ENCODE measurements at places on chromosomes 12 and 14.

DNA sequence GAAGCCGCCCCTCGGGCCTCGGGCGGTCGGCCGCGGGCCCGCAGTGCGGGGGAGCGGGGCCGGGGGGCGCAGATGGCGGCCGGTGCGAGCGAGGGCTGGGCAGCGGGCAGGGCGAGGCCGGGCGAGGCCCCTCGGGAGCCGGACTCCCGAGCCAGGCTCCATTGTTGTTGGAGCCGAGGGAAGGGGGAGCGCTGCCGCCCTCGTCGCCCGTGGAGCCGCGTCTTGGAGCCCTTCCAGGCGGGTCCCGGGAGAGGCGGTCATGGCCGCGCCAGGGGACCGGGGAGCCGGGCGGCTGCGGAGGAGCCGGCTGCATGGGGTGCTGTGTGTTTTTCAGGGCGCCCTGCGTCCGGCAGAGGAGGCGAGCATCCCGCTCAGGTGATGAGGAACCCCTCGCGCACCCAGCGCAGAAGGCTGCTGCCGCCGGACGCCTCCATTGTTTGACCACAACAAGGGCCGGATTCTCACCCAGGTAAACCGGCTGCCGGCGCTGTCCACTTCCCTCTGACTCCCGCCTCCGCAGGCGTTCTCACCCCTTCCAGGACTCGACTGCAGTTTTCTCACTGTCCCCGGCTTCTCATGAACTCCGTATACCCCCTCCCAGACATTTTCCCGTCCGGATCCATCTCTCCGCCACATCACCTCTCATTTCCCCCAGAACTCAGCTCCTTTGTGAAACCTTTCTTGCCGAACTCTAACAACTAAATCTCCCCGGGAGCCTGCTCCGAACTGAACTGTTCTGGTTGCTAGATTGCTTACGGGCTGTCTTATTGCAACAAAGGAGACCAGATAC, 732 bp downstream of the ZNF664 start:
- DNase-seq = no peak

DNA sequence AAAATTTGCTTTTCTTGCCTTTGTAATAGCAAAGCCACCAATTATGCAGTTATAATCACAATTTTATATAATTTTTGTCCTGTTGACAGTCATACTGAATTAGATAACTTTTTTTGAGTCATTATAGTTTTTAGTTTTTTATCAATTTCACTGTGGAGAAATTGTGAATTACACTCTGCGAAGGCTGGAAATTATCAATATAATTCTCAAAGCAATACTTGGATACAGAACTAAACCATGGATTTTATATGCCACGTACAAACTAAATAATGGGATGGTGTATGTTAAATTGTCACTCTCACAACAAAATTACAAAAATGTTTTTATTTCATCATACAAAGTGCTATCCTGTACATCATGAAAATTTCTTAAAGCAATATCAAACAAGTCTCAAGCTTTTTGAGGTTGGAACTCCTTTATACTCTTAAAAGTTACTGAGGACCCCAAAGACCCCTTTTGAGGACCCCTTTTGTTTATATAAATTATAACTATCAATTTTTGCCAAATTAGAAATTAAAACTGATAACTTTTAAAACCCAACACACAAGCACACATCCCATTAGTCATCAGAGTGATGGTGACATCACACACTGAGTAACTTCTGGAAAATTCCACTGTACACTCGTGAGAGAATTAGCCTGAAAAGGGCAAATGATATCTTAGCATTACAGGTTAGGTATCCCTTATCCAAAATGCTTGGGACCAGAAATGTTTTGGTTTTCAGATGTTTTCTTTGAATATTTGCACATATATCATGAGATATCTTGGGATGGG, 19.8 kb upstream of the AQP2 start:
- DNase-seq = no peak

GRCh38 chr14:56357428-56357827, 222.2 kb upstream of the TMEM260 start:
- no peak for DNase-seq

DNA sequence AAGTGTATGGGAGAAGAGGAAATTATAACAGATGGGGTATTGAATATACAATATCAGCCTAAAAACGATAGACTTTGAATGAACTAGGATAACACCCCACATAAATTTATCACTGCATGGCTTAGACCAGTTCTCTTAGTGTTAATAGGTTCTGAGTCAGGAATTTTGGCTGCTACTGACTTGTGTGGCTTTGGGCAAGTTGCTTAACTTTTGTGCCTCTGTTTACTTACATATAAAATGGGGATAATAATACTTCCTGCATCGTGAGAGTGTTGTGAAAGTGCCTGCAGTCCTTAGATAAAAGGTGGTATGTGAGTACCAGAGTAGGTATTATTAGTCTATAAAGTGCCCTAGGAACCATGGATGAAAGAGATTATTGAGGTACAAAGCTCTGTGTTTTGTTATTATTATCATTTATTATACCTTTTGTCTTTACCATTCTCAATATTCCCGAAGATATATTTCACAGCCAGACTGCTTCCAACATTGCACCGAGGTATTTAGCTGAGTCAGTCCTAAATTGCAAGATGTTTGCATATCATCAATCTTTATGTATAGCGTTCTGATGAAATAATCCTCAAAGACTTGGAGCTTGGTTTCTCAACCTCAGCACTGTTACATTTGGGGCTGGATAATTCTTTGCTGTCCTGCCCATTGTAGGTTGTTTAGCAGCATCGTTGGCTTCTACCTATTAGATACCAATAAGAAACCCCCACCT, 2.3 kb upstream of the PAWR start:
- DNase-seq = no peak

- no peak for DNase-seq
Measured at GRCh38 chr12:10889226-10889625, 5.2 kb upstream of the PRH1 start.

DNA sequence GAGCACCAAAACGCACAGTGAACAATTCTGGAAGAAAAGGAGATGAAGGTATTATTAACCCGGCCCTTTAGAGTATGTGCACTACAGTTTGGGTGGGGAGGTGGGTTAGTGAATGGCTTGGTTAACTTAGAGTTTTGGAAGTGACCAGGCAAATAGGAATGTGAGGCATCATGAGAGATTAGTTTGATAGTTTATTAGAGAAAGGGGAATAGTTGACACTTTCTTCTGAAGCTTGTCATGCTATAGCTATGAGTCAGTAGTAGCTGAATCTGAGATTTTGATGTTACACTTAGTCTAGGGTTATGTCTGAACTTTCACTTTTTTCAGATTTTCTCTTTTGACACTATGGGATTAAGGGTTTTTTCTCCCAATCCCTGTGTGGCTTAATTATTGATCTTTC, 567.2 kb downstream of the SNAPC1 start:
- no peak for DNase-seq

GRCh38 chr12:52126050-52126604, 46.6 kb downstream of the SMIM41 start:
- DNase-seq = no peak

DNA sequence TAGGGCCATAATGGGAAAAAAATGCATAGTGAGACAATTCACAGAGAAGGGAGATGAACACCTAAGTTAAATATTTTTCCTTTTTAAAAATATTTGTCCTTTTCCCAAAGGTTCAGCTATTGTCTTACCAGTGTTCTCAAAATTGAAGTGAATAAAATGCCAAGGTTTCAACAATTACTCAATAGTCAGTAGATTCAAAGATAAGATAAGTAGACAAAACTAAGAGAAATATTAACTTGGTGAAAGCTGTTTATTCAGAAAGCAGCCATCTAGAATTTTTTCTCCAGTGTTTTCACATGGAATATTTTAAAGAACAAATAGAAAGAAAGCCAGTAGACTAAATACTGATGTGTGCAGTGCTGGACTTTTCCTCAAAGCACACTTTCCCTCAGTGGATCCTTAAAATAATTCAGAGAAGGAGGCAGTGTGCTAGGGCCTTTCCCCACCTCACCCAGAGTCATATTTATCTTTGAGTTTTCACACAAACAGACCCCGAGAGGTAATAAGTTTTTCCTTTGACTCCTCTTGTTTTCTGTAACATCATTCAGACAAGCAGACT, 144.5 kb upstream of the PLEKHG7 start:
- no peak for DNase-seq

DNA sequence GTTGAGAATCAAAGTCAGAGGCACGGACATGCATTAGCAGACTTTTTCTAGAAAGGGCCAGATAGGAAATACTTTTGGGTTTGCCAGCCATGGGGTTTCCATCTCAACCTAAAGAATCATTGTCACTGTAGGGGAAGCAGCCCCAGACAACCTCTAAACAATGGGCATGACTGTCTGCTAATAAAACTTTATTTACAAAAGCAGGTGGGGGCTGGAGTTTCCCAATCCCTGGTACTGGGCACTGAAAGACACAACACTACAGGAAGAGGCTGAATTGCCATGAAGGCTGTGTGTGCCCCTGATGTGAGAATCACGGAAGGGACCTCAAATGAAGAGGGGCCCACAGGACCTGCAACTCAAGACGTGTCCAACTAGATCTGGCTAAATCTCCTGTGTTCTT, 62.0 kb upstream of the GPR68 start:
- DNase-seq = no peak

DNA sequence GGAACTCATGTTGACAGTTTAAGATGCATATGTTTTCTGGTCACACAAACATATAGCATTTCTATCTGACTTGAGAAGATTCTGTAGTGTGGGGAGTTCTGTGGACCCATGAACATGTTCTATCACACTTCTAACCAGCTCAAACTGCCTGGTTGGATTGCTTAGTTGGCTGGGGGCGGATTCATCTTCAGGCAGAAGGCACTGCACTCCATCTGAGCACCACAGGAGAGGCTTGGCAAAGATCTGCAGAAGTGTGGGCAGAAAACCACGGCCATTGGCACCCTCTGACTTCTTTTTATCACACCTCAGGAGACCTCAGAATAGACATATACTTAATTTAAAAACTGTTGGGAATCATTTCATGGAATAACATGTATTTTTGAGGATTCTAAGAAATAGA, 68.5 kb downstream of the LIN7A start:
- DNase-seq = no peak

DNA sequence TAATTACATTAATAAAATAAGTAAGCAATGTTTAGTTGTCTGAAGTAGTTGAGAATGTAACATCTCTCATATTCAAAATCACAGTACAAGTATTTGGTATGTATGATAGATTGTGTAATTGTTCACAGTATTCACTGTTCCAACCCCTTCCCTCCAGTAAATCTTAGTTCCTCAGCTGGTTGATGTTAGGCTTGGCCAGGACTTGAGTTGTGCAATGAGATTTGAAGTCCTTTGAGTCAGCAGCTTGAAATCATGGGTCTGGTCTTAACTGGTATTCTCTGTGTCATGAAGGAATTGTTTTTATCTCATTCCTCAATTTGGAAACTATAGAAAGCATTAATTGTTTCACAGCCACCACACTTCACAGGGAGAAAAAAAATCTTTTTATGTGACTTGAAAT, 477.1 kb downstream of the FSCB start:
- no peak for DNase-seq

DNA sequence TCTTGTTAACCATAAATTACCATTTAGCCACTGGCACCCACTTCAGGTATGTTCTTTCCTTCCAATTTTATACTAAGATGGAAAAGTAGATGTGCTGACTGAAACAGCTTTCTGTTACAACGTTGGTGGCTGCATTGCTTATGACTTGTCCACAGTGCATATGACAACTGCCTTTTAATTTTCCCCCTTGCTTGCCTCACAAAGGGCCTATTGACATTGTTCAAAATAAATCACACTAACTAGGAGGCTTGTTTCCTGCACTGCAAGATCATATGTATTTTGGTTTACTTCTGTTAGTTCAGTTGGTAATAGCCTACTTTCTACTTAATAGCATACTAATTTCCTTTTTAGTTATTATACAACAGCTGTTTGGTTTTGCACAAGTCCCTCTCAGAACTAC, 55.4 kb downstream of the SCAF11 start:
- peak; percentile 41 for DNase-seq

GRCh38 chr12:18074001-18074400, 16.0 kb downstream of the RERGL start:
- DNase-seq = no peak

GRCh38 chr14:35281341-35281740, 10.8 kb upstream of the PSMA6 start:
- DNase-seq = no peak

GRCh38 chr12:93361151-93361919, 16.4 kb upstream of the NUDT4 start:
- no peak for DNase-seq

GRCh38 chr14:23352506-23353432, at the start of gene SLC22A17:
SLC22A17 (minus strand) TSS chr14:23352887.
- peak; percentile 50 for DNase-seq

- DNase-seq = no peak
Measured at GRCh38 chr14:67999705-68000384, 180.3 kb downstream of the RAD51B start.

GRCh38 chr12:50742776-50743175, 21.1 kb upstream of the ATF1 start:
- no peak for DNase-seq

DNA sequence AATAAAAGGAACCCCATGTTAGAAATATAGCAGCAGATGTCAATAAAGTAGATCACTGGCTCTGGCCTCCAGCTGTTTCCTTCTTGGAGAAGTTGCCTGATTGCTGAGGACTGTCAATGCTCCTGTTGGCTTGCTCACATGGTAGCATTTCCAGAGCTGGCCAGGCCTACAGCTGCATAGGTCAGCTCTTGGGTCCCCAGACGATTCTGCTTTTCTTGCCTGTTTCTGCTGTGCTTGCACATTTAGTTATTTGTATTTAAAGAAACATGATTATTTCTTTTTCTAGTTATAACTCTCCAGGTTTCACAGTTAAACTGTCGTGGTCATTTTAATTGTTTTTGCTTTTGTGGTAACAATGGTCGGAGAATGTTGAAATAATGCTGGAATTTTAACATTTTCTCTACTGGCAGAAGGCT, 7.2 kb downstream of the NAV3 start:
- no peak for DNase-seq

GRCh38 chr14:62347562-62348011, 585.4 kb downstream of the SNAPC1 start:
- DNase-seq = no peak

DNA sequence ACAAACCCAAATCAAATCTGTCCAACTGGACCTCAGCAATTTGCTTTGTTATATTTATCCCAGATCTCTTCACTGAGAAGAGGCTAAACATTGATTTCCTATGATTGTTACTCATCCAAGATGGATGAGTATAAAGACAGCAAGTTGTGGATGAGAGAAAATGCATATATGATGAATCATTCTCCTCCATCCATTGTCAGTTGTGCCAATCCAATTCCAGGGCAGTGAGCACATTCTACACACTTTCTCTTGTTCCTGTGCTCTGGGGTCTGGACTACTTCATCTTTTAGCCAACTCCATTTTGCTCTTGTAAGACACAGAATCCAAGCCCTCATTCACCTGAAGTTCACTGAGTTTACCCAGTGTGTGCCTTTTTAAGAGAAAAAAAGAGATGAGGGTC, 105.7 kb downstream of the GCH1 start:
- no peak for DNase-seq

GRCh38 chr14:67485501-67486095, 2.9 kb downstream of the TMEM229B start:
- DNase-seq = no peak

Measured in NCI-H1436 treated with DMSO at 0.1 percent for 48 hours (cell line).